ENCODE measurements at places on chromosomes 7 and 10. TPM values are rescaled to one million over a fixed set of nuclear protein-coding genes. Genes with fewer than 3 reads are reported as not detected.

SHH gene
- not detected for total RNA-seq

GNG11 gene
- total RNA-seq: not detected

ZNF783 gene
- 50.0 TPM for total RNA-seq

CABCOCO1 gene
- total RNA-seq: not detected

EMX2 gene
- not detected for total RNA-seq

TSPAN12 gene
- not detected for total RNA-seq

FBXL15 gene
- total RNA-seq: 3.6 TPM

STK31 gene
- 0.15 TPM for total RNA-seq

PGAM2 gene
- total RNA-seq: 1.9 TPM

LBX1 gene
- not detected for total RNA-seq

PAPOLB gene
- not detected for total RNA-seq

PCGF6 gene
- 7.6 TPM for total RNA-seq

- H3K4me1 ChIP-seq: 0 out of 2 replicates have a peak, but pooled peaks cover 4% of the 10 kb centered on the region
- DNase-seq: no peak
- no peak overlapping the region for H3K4me3 ChIP-seq
Observed at GRCh38 chr10:120420421-120420820, 36.6 kb upstream of the PLPP4 start.

- DNase-seq: peak; percentile 40
- H3K36me3 ChIP-seq: no peaks in the 10 kb centered on the region
- H3K27me3 ChIP-seq: no peaks in the 10 kb centered on the region
- no peak overlapping the region for H3K4me3 ChIP-seq
Observed at GRCh38 chr7:139889186-139889871, 60.3 kb downstream of the TBXAS1 start.

DNA sequence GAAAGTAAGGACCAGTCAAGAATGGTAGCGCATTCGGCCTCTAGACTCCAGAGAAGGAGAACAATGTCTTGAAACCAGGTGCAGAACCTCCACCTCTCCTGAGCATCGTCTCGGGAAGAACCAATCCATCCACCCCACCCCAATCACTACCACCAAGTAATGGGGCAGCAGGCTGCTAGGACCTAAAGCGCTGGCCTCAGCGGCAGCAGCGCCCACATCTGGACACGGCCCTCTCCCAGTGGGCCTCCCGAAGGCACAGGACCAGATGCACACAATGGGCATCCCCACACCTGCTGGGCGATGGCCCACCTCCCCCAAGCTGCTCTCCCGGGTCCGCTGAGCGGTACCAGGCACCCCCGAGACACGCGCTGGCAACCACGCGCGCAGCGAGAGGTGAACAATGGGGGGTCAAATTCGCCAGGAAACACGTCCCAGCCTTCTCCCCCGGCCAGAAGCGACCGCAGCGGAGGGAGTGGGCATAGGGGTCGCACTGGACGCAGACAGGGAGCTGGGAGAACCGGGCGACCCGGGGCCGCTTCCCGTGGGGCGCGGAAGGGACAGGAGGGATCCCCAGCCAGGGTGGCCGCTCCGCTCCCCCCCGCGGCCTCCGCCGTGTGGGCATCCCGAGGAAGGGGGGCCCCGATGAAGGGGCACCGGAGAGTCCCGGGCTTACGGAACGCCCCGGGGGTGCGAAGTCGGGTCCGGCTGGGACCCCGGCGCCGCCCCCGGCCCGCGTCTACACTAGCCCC lies 506 bp downstream of the CTTNBP2 start:
- no peak overlapping the region for H3K4me3 ChIP-seq
- no peak overlapping the region for H3K27ac ChIP-seq
- no peaks in the 10 kb centered on the region for H3K27me3 ChIP-seq
- no peaks in the 10 kb centered on the region for H3K4me1 ChIP-seq

- H3K4me3 ChIP-seq: no peak overlapping the region
- no peaks in the 10 kb centered on the region for H3K27me3 ChIP-seq
- H3K4me1 ChIP-seq: no peaks in the 10 kb centered on the region
- no peak overlapping the region for H3K27ac ChIP-seq
Observed at GRCh38 chr10:126972635-126973414, 67.6 kb downstream of the DOCK1 start.

DNA sequence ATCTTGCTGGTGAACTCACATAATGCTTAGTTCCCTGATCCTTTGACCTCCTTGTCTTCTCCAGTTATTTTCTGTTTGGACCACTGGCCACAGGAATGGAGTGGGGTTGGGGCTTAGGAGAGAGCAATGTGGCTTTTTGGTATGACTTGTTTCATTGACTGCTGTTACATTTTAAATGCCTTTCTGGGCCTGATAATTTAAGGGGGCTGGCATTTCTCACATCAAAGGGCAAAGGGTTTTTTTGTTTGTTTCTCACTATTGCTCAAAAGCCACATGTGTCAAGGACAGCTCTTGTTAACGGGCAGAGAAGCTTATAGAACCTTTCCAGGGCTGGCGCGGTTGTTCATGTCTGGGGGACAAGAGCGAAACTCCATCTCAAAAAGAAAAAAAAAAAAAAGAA lies 161.2 kb upstream of the TNRC18 start:
- no peaks in the 10 kb centered on the region for H3K4me1 ChIP-seq
- no peaks in the 10 kb centered on the region for H3K36me3 ChIP-seq
- H3K27ac ChIP-seq: no peak overlapping the region
- no peak overlapping the region for H3K4me3 ChIP-seq

DNA sequence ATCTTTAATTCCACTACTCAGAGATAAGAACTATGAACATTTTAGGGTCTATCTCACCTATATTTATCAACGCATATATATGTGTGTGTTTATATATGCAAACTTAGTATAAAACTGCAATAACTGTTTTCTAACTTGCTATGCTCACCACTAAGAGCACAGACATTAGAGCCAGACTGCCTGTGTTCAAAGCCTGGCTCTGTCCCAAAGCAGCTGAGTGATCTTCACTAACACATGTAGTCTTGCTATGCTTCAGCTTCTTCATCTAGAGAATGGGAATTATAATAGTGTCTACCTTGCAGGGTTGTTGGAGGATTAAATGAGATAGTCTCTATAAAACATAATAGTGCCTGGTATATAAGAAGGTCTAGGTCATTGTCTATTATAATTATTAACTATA lies 165.5 kb downstream of the MAGI2 start:
- no peaks in the 10 kb centered on the region for H3K4me1 ChIP-seq
- no peaks in the 10 kb centered on the region for H3K36me3 ChIP-seq
- no peak overlapping the region for H3K27ac ChIP-seq
- H3K4me3 ChIP-seq: no peak overlapping the region
- no peak for DNase-seq
- H3K27me3 ChIP-seq: no peaks in the 10 kb centered on the region

GRCh38 chr7:140519007-140519399 lies 39.7 kb upstream of the MKRN1 start:
- DNase-seq: no peak
- no peaks in the 10 kb centered on the region for H3K27me3 ChIP-seq
- H3K4me1 ChIP-seq: no peaks in the 10 kb centered on the region
- H3K4me3 ChIP-seq: no peak overlapping the region

GRCh38 chr10:52030975-52031374 lies 283.1 kb upstream of the DKK1 start:
- H3K4me3 ChIP-seq: no peak overlapping the region
- no peak overlapping the region for H3K27ac ChIP-seq
- H3K27me3 ChIP-seq: no peaks in the 10 kb centered on the region
- DNase-seq: no peak
- no peaks in the 10 kb centered on the region for H3K36me3 ChIP-seq
- H3K4me1 ChIP-seq: no peaks in the 10 kb centered on the region

GRCh38 chr10:17425584-17426262 lies 28.7 kb downstream of the ST8SIA6 start:
- H3K4me3 ChIP-seq: no peak overlapping the region
- peaks cover 3% of the 10 kb centered on the region for H3K4me1 ChIP-seq
- DNase-seq: no peak

GRCh38 chr7:20102982-20103381 lies 114.2 kb downstream of the MACC1 start:
- H3K4me1 ChIP-seq: no peaks in the 10 kb centered on the region
- H3K4me3 ChIP-seq: no peak overlapping the region
- H3K27ac ChIP-seq: no peak overlapping the region
- H3K36me3 ChIP-seq: no peaks in the 10 kb centered on the region

- H3K4me3 ChIP-seq: no peak overlapping the region
- no peaks in the 10 kb centered on the region for H3K4me1 ChIP-seq
- H3K27me3 ChIP-seq: no peaks in the 10 kb centered on the region
- no peak for DNase-seq
- H3K36me3 ChIP-seq: no peaks in the 10 kb centered on the region
Observed at GRCh38 chr10:78313636-78314035, 280.0 kb downstream of the RPS24 start.

DNA sequence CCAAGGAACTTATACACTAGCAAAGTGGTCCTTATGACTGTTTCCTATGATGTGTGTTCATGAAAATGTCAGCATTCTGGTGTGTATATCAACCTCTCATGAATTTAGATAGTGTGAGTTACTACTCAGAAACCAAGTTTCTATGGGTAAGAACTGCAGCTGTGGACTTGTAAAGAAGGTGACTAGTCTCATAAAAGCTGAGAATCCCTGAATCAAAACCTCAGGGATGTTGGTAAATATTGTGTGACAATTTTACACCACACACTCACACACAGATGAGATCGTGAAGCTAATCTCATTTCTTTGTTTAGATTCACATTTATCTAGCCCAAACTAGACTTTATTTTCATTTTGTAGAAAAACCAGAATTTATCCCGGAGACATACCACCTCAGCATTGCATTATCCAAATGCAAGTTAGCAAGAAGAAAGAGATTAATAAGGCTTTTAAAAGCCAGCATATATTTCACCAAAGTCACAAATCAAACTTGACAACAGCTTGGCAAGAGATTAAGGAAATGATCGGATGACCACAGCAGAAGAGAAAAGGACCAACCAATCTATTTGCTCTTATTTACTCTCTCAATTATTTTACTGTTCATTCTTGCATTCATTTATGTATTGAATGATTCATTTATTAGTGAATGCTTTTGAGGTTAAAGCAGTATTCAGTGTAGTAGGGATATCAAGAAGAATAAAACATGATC lies 92.9 kb downstream of the PLXDC2 start:
- no peaks in the 10 kb centered on the region for H3K4me1 ChIP-seq
- no peaks in the 10 kb centered on the region for H3K36me3 ChIP-seq
- no peak overlapping the region for H3K4me3 ChIP-seq

DNA sequence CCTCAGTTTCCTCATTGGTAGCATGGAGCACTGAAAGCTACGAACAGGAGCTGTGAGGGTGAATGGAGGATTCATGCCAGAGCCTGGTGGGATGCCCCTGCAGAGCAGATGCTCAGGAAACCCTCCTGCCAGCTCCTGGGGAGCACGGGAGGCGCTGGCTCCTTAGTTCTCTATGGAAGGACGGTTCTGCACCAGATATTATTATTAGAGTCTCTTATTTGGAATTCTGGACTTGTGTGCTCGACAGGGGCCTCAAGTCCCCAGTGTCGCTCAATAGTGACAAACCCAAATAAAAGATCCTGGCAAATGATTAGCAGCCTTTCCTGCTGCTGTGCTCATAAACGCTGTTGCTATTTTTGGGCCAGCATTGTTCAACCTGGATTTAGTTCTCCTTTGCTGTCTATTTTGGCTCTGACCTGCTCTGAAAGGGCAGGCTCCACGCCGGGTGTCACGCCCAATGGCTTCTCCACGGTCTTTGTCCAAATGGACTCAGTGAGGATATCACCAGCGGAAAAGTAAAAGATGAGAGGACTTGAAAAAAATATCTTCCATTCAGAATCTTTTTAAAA lies 23.0 kb upstream of the KLF6 start:
- no peaks in the 10 kb centered on the region for H3K36me3 ChIP-seq
- no peak overlapping the region for H3K27ac ChIP-seq
- H3K4me1 ChIP-seq: peaks cover 74% of the 10 kb centered on the region
- no peaks in the 10 kb centered on the region for H3K27me3 ChIP-seq

GRCh38 chr10:4241724-4242345 lies 456.8 kb upstream of the KLF6 start:
- no peak for DNase-seq
- peaks cover 5% of the 10 kb centered on the region for H3K4me1 ChIP-seq
- no peak overlapping the region for H3K27ac ChIP-seq
- no peaks in the 10 kb centered on the region for H3K36me3 ChIP-seq
- no peak overlapping the region for H3K4me3 ChIP-seq

- H3K27me3 ChIP-seq: no peaks in the 10 kb centered on the region
- H3K4me3 ChIP-seq: no peak overlapping the region
- no peaks in the 10 kb centered on the region for H3K4me1 ChIP-seq
- DNase-seq: no peak
Observed at GRCh38 chr10:61363006-61363405, 90.2 kb downstream of the TMEM26 start.

DNA sequence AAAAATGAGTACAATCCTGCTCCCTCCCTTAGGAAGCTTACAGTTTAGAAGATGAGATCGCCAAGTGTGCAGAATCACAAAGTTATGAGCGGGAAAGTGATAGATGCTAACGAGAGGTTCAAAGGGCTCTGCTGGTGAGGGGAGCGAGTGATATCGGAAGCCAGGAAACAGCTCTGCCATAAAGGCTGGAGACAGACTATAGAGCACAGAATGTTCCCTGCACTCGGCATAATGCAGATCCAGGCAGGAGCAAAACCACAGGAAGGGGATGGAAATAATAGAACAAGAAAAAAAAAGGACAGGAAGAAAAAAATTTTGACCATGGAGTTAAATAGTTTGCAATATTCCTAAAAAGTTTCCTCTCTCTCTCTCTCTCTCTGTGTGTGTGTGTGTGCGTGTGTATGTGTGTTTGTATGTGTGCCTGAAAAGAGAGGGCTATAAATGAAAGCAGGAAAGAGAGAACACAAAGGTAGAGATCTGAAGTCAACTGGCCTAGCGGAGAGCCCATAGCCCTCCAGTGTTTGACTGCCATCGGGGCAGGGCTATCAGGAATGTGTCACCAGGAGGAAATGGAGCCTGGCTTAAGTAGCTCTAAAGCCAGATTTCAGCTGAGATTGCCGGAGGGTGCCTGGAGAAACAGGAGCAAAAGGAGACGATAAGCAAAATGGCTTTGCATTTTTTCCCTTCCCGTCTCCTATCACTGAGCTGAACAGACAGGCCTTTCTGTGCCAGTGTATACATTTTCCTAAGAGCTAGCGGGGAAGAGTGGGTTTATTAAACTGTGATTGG lies 175.8 kb upstream of the LYZL1 start:
- H3K36me3 ChIP-seq: no peaks in the 10 kb centered on the region
- H3K27me3 ChIP-seq: no peaks in the 10 kb centered on the region
- DNase-seq: no peak
- H3K4me3 ChIP-seq: no peak overlapping the region
- no peaks in the 10 kb centered on the region for H3K4me1 ChIP-seq
- H3K27ac ChIP-seq: no peak overlapping the region

GRCh38 chr7:142053988-142054387 lies 57.5 kb upstream of the MGAM2 start:
- no peak overlapping the region for H3K27ac ChIP-seq
- H3K4me1 ChIP-seq: no peaks in the 10 kb centered on the region
- no peak for DNase-seq
- H3K4me3 ChIP-seq: no peak overlapping the region
- H3K36me3 ChIP-seq: no peaks in the 10 kb centered on the region

- no peak overlapping the region for H3K4me3 ChIP-seq
- no peaks in the 10 kb centered on the region for H3K36me3 ChIP-seq
- H3K27ac ChIP-seq: no peak overlapping the region
- no peaks in the 10 kb centered on the region for H3K4me1 ChIP-seq
Observed at GRCh38 chr7:156402255-156402654, 238.3 kb upstream of the RNF32 start.

All from Karpas-422 (cell line).